ENCODE measurements at places on chromosomes 3 and 15.

DNA sequence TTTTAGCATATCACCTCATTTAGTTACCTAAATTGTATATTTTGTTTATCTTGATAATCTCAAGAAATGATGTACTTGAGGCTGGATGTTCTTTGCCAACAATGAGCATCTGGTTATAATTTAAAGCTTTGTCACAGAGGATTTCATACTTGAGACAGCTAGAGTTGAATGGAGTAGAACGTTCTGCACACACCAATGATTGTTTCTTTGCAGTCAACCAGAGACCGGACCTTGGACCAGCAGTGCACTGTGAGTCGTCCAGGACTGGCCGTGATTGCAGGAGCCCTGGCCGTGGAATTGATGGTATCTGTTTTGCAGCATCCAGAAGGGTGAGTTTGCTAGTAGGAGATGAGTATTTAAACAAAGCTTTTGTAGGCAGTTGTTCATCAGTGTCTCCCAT, 90.4 kb downstream of the ATG7 start:
- DNase-seq: no peak

DNA sequence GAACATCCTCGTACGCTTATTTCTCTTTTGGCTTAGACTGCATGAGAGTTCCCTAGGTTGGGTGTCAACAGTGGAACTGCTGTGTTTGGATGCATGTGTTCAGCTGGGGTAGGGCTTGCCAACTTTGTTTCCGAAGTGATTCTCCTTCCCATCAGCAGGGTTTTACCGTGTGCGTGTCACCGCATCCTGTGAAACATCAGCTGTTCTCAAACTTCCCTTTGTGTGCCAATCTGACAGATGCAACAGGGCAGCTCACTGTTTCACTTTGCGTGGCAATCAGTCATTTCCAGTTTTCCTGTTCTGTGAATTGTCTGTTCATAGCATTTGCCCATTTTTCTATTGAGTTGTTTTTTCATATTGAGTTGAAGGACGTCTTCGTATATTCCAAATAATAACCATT, 218.8 kb downstream of the VPS13C start:
- no peak for DNase-seq

- no peak for DNase-seq
Measured at GRCh38 chr3:38579551-38580449, 69.7 kb downstream of the SCN5A start.

GRCh38 chr15:94056314-94056713, 175.0 kb upstream of the MCTP2 start:
- no peak for DNase-seq

- DNase-seq: peak; percentile 58
Measured at GRCh38 chr15:96335411-96336024, 5.0 kb downstream of the NR2F2 start.

DNA sequence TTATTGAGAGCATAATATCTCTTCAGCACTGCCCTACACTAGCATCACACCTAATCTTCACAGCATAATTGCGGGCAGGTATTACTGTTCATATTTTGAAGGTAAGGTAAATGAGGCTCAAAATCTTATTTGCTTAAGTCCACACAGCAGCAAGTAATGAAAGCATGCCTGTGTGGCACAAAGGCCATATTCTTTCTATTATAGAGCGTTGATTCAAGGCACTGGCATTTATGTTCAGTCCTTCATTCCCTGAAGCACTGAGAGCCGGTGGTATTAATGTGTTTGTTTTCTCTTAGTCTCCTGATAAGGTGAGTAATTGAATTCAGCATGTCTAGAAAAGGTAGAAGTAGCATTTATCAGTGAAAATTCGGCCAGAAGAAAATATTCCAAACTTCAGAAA, 231.2 kb downstream of the BBX start:
- no peak for DNase-seq

DNA sequence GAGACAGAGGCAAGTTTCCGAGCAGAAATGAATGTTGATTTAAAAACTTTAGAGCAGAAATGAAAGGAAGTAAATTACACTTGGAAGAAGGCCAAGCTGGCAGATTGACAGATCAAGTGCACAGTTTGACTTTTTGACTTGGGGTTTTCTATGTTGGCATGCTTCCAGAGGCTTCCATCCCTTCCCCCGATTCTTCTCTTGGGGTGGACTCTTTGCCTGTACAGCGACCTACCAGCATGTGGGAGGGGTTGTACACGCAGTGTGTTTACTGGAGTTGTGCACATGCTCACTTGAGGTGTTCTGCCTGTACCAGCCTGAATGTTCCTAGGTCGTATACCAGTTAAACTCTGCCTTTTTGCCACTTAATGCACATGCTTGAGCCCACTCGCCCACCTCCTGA, 701.5 kb upstream of the GBE1 start:
- no peak for DNase-seq

All from HT-29 (cell line).